ENCODE measurements at places on chromosomes 5 and 9.

GRCh38 chr9:97602430-97602829 lies 30.7 kb downstream of the TSTD2 start:
- DNase-seq, result no peak

DNA sequence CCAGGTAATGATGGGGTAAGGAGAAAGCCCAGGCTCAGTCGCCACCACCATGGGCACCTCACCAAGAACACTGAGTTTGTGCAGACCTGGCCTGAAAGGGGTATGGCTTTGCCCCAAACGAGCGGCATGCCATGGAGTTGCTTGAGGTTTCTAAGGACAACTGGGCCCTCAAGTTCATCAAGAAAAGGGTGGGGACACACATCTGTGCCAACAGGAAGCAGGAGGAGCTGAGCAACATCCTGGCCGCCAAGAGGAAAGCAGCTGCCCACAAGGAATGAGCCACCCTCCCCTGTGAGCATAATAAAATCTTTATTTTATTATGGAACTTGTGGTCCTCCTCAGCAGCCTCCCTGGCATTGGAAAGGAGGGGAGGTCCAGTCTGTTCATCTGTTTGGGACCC lies 23.8 kb downstream of the CD14 start:
- no peak for DNase-seq

DNA sequence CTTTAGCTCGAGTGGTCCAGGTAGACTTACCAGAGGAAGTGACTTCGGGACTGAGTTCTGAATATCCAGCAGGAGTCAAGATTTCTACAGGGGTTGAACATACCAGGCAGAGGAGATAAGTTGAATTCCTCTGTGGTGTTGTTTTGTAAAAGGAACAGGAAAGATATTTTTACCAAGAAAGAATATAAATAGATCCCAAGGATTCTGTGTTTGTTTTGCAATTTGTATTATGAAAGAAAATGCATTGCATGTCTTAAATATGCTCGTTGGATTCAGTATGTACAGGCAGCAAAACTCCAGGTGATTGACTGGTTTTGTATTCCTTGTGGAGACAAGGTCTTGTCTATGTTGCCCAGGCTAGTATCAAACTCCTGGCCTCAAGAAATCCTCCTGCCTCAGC lies 197.8 kb downstream of the FRMD3 start:
- no peak for DNase-seq

GRCh38 chr5:5799826-5800225 lies 377.3 kb downstream of the ICE1 start:
- no peak for DNase-seq
